Neural progenitor cell (in vitro differentiated cells): ENCODE measurements at places on chromosomes 3 and 15.

- no peak for DNase-seq
Measured at GRCh38 chr3:166110102-166110501, 272.9 kb upstream of the BCHE start.

DNA sequence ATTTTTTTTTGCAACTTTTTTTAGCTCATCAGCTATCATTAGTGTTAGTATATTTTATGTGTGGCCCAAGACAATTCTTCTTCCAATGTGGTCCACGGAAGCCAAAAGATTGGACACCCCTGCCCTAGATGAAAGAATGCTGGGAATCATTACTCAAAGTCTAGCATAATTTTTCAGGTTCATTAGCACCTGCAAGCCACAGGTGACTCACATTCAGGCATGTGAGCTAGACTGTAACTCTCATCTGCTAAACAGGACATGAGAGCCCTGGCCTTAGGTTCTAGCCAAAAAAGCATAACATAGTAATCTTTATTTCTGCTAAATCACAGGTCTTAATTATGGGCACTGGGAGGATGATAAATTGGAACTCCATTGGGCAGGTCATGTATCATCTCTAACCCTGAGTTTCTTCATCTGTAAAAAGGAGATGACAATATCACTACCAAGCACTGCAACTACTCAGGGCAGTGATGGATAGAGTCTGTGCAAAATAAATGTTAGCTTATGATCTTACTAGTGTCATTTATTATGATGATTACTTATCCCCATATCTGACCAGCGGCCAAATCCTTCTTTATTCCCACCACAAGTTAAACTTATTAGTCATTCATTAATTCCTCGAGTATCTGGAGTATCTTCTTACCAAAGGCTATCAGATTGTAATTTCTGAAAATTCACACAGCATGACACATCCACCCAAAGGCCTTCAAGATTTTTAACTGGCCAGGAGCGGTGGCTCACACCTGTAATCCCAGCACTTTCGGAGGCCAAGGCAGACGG lies 125.0 kb downstream of the PLD1 start:
- DNase-seq, result no peak

GRCh38 chr3:115784739-115785536 lies 161.6 kb downstream of the GAP43 start:
- no peak for DNase-seq

GRCh38 chr3:10379961-10380360 lies 59.0 kb upstream of the SEC13 start:
- DNase-seq, result no peak

GRCh38 chr15:101718896-101719295 lies 5.4 kb downstream of the TARS3 start:
- DNase-seq, result no peak

DNA sequence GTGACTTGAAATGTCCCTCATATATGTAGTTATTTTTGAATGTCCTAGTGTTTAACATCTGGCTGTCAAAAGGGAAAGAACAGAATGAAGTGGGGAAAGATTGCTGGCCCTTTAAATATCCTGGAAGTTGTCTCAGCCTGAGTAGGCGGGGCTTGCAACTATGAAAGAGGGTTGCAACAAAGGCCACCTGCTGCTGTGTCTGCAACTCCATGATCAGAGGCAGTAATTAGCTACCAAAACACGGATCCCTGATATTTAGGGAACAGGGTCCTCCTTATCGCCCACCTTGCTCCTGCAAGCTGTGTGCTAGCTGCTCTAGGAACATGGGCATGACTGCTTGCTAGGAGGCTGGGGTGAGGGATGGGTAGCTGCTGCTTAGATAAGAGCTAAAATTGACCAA lies 100.2 kb upstream of the CFAP20DC start:
- DNase-seq, result peak; percentile 58

- DNase-seq, result no peak
Measured at GRCh38 chr3:126979046-126979628, 3.8 kb upstream of the PLXNA1 start.

GRCh38 chr3:115134648-115135347 lies 12.3 kb downstream of the ZBTB20 start:
- DNase-seq, result no peak

DNA sequence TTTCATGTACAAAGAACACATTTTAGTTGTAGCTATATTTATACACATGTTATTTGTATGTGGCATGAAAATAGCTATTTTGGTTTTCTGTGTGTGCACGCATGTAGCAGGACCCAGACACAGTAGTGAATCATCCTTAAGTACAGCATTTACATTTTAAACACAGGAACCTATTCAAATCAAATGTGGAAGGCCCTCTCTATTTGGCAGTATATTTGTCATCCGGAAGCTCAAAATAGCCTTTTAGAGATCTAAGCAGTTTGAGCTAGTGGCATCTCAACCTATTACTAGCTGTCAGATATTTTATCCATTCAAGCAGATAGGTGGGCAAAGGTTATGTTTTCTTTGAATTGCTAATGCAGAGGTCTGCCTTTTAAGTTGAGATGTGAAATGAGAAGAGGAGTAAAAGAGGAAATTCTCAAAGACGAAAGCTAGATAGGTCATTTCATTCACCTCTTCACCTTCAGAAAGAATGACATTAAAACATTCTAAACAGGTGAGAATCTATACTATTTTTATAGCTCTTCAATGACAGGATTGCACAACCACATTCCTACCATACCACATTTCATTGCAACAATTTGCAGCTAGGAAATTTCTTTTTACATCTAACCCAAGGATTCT lies 46.3 kb upstream of the TIPARP start:
- DNase-seq, result no peak

- DNase-seq, result no peak
Measured at GRCh38 chr3:148948913-148949657, 42.3 kb upstream of the GYG1 start.

- no peak for DNase-seq
Measured at GRCh38 chr15:98743177-98743576, 94.8 kb downstream of the IGF1R start.

DNA sequence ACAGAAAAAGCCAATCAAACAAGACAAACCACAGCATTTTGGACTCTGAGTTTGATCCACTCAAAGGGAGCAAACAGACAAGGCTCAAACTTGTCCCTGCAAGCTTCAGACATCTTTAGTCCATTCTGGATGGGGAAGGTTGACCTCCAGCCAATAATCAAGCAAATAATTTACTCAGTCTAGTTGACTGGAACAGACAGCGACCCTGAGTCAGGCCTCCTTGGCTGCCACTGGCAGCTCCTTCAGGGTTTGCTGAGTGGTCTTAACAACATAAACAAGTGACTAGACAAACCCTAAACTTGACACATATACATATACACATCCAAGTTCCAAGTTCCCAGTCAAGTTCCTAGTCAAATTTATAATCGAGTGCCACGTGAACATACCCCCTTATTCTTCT lies 313.9 kb downstream of the POLQ start:
- DNase-seq, result no peak

- peak; percentile 66 for DNase-seq
Measured at GRCh38 chr15:67043939-67044771, 21.2 kb upstream of the SMAD3 start.

DNA sequence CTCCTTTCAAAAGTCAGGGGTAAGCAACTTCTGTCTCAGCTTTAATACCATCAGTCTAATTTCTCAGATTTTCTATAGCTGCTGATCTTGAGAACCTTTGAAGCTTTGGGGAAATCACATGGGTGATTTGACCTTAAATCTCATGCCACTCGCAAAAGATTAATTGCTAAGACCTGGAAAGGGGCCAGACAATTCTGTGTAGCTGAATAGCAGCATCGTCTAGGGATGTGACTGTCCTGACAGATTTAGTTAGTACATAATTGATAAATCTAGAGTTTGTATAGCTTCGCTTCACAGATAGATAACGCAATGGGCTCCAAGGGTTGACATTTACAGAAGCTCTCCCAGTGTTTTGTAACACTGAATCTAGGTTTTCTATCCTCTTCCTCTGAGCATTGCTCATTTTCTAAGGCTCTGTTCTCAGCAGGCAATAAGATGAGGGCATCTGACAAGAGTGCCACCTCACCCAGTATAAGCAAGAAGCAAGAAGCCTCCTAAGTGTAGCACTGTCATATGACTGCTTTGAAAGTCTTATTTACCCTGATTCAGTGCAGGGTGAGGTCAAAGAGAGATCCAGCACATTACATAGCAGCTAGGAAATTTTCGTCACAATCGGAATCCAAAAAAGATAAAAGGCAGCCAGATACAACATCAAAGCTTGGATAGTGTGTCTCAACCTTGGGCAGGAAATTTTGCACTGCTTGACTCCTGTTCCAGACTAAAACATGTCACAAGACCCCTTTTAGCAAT lies 47.7 kb upstream of the DUT start:
- DNase-seq, result no peak

DNA sequence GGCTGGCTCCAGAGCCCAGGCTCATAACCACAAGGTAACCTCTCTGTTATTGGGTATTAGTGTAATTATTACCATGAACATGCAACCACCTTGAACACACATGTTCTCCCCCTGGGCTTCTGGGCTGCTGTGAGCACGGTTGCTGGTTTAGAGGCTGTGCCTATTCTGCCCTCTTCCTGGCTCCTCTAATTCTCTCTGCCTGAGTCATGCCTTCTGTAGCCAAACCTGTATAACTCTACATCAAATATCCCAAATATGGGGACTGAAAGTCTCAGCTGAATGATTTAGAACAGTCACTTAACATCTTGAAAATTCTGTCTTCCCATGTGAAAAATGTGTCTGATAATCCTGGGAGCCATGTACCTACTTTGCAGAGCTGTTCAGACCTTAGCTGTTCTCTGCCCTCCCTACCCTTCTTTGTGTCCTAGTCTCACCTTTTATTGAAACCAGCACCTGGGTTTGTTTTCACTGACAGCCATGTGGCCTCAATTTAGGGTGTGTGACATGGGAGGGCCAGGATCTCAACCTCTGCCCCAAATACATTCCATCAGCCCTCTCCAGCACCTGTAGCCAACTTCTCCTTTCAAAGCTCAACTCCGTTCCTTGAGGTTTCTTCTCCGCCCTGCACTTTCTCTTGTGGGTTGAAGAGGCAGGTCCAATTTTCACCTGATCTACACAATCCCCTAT lies 60.7 kb downstream of the PDZRN3 start:
- no peak for DNase-seq

- DNase-seq, result no peak
Measured at GRCh38 chr15:74504418-74504817, 36.6 kb upstream of the ARID3B start.

- DNase-seq, result no peak
Measured at GRCh38 chr3:42728056-42728455, 25.5 kb upstream of the HHATL start.

- no peak for DNase-seq
Measured at GRCh38 chr3:39025222-39025970, 26.3 kb downstream of the SCN11A start.

GRCh38 chr3:48595526-48596121 lies 495 bp upstream of the COL7A1 start:
- peak; percentile 26 for DNase-seq

DNA sequence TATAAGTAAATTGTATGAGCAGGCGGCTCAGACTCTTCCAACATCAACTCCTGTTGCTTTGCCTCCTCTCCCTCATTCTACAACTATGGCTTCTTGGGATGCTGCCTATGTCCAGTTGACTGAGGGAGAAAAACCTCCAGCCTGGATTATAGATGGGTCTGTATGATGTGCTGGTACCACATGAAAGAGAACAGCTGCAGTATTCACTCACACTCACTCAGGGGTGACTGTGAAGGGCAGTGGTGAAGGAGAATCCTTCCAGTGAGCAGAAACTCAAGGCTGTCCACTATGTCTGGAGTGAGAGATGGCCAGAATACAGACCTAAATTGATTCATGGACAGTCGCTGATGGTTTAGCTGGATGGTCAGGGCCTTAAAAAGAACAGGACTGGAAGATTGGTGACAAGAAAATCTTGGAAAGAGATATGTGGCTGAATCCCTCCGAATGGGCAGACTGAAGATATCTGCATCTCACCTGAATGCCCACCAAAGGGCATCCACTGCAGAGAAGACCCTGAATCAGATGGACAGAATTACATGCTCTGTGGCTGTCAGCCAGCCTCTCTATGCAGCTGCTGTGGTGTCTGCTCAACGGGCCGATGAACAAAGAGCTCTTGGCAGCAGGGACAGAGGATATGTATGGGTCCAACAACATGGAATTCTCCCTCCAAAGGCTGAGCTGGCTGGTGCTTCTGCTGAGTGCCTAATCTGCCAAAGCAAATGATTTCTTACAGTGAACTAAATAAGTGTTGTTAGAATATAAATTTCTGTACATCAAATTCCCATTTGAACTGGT lies 1.9 kb upstream of the BCL2L10 start:
- DNase-seq, result no peak

- no peak for DNase-seq
Measured at GRCh38 chr3:191961022-191961421, 500.1 kb downstream of the PYDC2 start.

DNA sequence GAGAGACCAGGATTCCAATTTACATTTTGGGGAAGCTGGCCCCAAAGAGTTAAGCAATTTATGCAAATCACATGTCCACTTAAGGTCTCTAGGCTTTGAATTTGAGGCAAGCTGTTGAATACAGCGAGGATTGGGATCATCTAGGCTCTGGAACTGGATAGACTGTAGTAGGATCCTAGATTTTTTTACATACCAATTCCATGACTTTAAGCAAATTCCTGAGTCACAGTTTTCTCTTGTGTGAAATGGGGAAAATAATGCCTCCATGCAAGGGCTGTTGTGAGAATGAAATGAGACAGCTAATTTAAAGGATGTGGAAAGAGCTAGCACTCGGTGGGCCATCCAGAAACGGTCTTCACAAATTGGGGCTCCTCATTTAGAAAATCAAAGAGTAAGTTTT lies 103.4 kb downstream of the MINAR1 start:
- DNase-seq, result no peak

DNA sequence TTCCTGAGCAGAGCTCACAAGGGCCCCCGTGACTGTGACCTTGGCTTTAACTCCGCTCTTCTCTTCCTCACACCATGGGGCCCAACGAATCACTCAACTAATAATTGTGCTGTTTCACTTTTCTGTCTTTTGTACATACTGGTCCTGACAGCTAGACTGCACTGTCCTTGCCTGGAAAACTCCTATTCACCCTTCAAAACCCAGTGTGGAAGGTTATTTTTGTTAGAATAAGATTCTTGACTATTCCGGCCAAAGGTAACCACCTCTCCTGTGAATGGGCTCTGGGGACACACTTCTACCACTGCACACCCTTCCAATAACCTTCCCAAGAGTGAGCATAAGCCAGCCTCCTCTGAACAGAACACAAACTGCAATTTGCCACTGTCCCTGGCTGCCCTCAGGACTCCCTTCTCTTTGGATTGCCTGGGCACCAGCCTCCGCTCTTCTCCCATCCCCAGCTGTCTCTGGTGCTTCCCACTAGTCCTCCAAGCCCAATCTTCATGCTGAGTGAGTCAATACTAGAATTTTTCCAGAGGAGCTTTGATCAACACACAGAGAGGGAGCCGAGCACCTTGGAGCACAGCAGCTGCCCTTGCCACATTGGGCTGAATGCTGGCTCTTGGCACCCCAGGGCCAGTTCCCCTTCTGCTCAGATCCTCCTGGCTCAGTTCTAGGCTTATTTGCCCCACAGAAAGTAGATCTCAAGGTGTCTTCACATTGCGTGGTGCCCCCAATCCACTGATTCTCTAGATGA lies 2.1 kb downstream of the SCN5A start:
- no peak for DNase-seq
